Right renal pelvis (tissue), 4 donors: ENCODE measurements at places on chromosomes 1 and 21. TPM values are rescaled to one million over a fixed set of nuclear protein-coding genes. Genes with fewer than 3 reads are reported as not detected.

NUP210L gene
- polyA plus RNA-seq: 0.09 TPM

DDAH1 gene
- polyA plus RNA-seq: 144 TPM

XCL1 gene
- 0.14 TPM for polyA plus RNA-seq

ABCA4 gene
- polyA plus RNA-seq: 8.3 TPM

PLCH2 gene
- 1.7 TPM for polyA plus RNA-seq

SPRR1B gene
- polyA plus RNA-seq: not detected

DNA sequence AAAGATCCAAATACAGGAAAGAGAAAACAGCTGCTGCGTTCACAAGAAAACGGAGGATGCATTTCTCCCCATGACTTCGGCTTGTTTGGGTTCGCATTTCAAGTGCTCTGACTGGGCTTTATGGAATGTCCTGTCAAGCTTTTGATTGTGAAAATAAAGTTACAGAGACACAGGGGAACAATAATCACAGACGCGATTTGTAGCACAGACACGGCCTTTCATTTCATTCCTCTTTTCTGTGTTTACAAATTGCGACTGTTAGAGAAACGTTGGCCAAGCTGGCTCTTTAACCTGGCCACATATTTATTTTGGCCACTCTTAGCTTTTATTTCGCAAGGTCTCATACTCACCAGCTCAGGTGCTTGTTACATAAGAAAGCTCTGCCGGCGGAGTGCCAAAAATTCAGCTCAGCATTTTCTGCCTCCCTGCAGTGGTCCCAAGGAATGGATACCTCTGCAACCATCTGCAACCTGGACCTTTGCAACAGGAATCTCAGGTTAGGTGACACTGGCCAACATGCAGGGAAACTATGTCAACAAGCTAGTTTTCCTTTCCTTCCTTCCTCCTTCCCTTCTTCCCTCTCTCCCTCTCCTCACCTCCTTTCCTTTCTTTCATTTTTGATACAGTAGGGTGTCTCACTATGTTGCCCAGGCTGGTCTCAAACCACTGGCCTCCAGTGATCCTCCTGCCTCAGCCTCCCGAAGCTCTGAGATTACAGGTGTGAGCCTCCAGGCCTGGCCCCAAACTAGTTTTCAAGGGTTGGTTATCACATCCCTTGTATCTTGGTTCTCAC is 58.2 kb upstream of the SLC45A1 start:
- no peak for DNase-seq

DNA sequence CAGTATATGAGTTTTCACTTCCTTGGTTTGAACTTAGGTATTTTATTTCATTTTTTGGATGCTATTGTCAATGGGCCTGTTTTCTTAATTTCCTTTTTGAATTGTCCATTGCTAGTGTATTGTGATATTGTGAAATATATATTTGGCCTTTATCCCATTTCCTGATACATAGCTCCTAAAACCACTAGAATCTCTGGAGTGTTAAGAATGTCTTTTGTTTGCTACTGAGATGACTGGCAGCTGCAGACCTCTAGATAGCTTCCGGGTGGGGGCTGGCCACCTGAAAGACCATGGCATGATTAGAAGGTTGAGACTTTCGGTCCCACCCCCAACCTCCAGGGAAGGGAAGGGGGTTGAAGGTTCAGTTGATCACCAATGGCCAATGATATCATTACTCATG is 245.4 kb downstream of the KCNJ6 start:
- DNase-seq: no peak

DNA sequence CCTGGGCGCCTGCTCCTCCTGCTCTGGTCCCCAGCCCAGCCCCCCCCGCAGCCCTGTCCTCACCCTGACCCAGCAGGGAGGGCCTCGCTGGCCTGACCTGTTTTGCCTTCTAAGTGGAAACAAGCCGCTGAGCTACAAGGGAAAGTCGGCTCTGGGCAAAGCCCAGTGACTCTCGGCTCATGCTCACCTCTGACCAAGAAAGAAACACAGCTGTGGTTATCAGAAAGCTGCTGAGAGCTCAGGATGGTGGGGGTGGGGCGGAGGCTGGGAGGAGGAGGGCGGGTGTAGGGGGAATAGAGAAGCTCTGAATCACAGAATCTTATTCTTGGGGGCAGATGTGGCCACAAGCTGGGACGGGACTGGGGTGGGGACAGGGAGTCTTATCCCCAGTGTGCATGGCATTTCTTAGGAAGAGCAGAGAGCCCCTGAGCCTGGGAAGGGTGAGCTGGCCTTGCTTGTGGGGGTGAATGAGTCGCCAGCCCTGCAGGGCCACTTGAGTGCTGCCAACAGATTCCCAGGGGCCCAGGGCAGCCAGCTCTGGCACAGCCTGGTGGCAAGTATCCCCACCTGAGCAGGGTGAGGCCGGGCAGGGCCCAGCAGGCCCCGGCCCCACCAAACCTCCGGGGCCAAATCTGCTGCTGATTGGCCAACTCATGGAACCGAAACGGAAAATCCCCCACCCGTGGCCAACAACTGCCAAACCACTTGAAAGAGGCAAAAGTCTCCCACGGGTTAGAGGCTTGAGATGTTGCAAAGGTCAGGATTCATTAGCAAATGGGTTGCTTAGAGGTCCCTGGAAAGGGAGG is 120.6 kb downstream of the SPSB1 start:
- no peak for DNase-seq

DNA sequence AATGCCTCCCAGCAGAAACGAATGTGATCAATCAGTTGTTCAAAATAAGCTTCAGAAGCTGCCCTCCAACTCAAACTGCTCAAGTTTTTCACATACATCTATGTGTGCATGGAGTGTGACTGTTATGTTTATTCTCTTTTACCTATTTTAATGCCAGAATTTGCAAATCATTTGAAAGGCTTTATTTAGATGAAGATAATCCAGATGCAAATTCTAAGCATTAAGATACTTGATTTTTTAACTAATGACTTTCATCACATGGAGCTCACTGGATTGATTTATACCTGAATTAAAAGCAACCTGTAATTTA is 69.5 kb downstream of the PLD5 start:
- DNase-seq: no peak

- no peak for DNase-seq
Measured at GRCh38 chr1:157596384-157596783, 1.5 kb downstream of the FCRL4 start.

DNA sequence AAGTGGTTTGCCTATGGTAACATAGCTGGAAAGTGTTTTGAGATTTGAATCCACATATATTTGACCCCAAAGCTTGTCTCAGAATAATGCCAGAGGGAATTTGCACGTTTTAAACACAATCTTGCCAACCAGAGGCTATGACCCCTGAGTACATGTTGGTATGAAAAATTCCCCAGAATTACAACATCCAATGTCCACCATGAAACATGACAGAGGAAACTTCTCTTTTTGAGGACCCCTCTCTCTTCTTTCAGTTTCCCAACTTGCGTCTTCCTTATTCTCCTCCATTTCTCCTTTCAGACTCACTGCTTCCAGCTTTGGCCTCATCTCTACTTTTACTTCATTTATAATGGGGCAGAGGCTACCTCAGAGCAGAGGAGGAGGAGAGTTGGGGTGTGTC is 5.5 kb upstream of the KCNJ9 start:
- DNase-seq: no peak
